ENCODE measurements at places on chromosomes 5 and 9.

GRCh38 chr9:126261584-126262356 lies 64.9 kb upstream of the MVB12B start:
- DNase-seq, result no peak

DNA sequence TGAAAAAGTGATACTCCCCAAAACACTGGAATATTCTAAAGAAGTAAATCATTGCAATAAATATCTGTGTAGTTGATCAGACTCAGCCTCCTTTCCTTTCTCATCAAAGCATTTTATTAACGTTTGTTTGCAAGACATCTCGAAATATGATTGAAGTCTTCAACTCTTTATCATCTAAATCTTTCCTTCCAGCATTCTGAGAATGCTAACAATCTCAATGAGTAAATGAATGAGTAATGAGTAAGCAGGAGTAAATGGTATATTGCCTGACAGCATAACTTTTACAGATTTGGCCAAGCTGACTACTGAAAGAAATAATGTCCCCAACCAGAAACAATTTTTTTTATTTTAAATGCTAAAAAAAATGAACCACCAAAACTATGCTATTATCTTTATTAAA lies 157.1 kb downstream of the SLCO4C1 start:
- no peak for DNase-seq

DNA sequence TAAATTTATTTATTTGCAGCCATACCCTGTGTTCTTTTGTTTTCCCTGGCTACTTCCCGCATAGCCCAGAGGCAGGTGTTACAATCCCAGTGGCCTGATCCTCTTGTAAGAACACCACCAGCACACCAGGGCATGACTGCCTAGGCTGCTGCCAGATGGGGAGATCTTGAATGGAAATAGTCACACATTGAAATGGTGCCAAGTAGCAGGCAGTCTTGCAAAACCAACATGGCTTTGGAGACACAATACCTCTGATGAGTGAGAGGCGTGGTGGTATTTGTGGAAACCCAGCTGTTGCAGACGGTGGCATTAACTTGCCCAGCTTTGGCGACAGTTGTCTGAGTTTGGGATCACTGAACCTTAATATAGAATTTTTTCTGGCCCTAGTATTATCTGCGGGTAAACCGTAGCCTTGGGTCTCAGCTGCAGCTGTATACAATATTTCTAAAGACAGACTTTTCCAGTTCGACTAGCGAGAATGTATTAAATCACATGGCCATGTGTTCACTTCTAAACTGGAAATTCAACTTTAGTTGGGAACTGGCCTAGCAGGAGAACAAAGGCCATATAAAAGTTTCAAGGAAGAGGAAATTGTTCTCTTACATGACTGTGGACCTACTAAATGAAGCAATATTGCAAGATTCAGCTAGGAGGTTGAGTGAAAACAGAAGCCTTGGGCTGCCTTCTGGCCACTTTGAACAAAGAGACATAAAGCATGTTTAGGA lies 277.0 kb downstream of the SMARCA2 start:
- peak; percentile 89 for DNase-seq

DNA sequence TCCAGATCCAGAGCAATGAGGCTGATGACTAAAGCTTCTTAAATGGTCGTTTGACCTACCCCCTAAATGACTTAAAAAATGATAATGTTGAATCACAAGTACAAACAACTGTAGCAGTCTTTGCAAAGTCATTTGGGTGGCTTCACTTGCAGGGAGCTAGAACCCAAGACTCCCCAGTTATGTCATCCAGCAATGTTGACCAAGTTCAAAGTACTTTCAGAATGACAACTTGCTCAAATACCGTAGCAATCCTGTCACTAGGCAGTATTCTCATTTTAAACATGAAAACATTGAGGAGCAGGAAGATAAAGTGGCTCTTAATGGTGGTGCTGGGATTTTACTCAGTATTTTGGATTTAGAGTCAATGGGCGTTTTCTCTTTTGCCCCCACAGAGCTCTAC lies 1217.0 kb upstream of the DMAC1 start:
- no peak for DNase-seq

DNA sequence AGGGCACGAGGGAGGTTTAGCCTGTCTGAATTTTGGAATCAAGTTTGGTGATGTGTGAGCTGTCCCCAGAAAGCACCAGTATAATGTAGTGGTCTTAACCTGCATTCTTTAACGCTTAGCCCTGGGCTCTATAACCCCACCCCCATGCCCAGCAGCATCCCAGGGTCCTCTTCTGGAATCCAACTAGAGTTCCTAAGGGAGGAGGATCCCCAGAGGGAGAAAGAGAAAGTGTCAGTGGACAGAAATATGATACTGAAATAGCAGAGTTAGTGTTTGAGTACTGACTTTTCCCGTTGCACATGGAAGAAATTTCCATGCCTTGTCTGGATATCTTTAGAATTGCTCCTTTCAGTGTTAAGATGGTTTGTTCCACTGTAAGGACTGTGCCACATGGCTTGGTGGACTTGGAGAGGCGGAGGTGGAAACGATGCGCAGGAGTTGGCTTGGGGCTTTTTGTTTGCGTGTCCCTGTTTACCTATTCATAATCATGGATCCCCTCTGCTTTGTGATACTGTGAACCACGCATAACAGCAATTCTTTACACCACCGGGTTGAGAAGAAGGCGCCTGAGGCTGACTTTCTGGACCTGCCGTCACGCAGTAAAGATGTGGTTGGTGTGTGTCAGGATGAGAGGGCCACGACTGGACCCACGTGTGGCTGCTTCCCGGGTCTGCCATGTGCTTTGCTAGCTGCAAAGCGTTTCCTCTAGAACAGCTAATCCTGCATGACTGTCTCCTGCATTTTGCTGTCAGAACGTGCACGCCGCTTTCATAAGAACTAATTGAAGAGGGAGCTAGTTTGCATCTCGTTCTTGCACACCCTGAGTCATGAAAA lies 142.3 kb downstream of the SMARCA2 start:
- no peak for DNase-seq

DNA sequence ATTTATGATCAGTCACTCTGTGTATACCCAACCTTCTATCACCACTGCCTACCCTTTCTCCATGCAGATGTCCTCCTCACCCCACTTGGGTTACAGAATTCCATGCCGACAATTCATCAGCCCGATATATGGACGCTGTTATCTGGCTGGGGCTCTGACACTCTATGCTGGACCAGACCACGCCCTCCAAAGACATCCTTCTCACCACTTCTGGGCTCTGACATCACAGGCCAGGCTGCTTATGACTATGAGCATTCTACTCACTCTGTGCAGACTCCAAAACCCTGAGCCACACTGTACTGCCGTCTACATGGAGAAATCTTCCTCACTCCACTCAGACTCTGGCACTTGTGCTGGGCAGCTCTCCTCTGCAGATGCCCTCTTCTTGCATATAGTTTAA lies 7.6 kb upstream of the AK3 start:
- no peak for DNase-seq

GRCh38 chr5:169460123-169460522 lies 123.5 kb upstream of the SPDL1 start:
- DNase-seq, result no peak

- DNase-seq, result no peak
Observed at GRCh38 chr5:139665626-139666025, 17.5 kb downstream of the CXXC5 start.

DNA sequence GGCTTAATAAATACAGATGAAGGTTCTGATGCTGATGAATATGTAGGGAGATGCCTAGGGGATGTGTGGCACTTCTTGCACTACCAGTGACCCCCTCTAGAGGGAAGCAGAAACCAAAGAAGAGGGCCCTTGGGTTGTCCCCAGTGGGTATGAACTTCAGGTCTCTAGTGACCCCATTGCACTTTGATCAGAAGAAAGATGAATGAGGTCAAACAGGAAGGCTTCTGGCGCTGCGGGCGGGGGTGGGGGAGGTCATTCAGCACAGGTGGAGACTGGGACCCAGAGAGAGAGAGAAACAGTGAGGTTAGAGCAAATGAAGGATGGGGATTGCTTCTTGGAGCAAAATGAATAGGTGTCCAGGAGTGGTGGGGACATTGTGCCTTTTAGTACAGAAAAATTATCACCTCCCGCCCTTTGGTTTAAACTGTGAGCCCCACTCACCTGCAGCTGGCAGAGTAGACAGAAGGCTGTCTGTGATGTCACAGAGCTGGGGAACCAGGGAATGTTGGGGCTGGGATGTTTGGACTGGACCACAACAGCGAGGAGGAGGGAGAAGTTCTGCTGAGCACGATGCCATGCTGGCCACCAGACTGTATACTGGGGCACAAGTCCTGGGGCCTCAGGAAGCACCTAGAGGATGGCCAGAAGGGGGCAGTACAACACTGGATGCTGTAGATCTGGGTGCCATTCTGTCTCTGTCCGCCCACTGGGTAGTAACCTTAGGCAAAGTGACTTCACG lies at the start of gene TEX48:
TEX48 (minus strand) TSS at position 599 of the 739 bp plus-strand sequence. CDS start 10,469 bp downstream, outside the sequence.
- DNase-seq, result peak; percentile 36

- DNase-seq, result no peak
Observed at GRCh38 chr5:137118629-137119028, 380.5 kb downstream of the SPOCK1 start.

- DNase-seq, result no peak
Observed at GRCh38 chr9:116715751-116716150, 28.6 kb downstream of the TRIM32 start.

DNA sequence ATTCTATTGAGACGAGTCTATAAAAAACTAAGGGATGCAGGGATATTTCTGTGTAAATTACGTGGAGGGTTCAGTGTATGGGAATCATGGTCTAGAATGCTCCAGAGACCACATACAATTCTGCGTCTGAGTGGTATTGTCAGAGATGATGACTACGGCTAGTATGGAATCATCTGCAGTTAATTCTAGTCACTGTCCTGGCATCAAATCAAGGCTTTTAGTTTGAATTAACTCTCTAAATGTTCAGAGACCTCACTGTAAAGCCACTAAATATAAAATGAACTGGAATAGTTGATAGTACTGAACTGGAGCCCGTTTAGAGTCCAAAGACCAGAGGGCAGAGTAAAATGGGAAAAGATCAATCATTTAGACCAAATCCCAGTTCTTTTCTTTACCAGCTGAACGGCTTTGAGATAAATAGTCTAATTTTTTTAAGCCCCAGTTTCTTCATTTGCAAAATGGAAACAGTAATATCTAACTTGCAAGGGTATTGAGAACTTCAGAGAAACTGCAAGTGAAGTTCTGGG lies 599.8 kb downstream of the EBF1 start:
- DNase-seq, result no peak

GRCh38 chr5:45692481-45692880 lies 3.7 kb downstream of the HCN1 start:
- DNase-seq, result no peak

GRCh38 chr5:178469011-178469974 lies 120.9 kb downstream of the COL23A1 start:
- no peak for DNase-seq

- no peak for DNase-seq
Observed at GRCh38 chr9:131468031-131468430, 34.7 kb upstream of the POMT1 start.

All from NCI-H748 treated with DMSO at 0.1 percent for 48 hours (cell line).